Stimulated activated CD4-positive, alpha-beta T cell treated with anti-CD3 and anti-CD28 coated beads, Interleukin-1b, Interleukin-23, amount 100 ng/mL, for 24 hours (primary cell): ENCODE measurements at places on chromosomes 1 and 21.

- no peak for DNase-seq
These were observed 14.7 kb downstream of the PDXK start for GRCh38 chr21:43733529-43734071.

DNA sequence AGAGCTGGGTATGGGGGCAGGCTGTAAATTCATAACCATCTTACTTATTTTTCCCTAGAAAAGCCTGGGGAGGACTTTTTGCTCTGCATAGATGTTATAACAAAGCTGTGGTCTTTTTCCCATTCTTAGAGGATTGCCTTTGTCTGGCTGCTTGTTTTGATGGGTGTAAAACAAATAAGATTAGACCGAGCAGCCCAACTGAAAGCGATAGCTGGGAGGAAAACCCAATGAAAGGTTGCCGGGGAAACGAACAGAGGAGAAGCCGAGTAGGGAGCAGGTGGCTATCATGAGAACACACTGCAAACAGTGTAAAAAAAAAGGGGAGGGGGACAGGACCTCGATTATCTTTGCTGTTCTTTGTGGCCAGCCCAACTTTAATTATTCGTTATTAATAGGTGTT is 1.9 kb downstream of the ELAVL4 start:
- no peak for DNase-seq

DNA sequence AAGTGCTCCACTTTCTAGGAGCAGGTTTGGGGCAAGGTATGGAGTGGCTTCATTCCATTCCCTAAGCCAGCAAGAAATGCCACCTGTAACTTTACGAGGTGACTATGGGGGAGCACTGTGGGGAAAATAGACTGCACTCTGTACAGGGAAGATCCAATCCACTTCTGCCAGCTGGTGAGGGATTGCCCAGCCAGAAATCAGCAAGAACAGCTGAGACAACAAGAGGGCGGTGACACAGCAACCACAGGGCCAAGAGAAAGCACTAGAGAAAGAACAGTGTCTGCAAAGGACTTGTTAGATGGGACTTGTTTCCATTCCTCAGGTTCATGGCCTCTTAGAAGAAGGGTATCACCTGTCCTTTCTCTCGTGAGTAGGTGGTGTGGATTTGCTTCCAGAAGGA is 19.6 kb downstream of the CAPN8 start:
- no peak for DNase-seq

GRCh38 chr1:7643530-7643929 is 127.6 kb upstream of the VAMP3 start:
- no peak for DNase-seq

DNA sequence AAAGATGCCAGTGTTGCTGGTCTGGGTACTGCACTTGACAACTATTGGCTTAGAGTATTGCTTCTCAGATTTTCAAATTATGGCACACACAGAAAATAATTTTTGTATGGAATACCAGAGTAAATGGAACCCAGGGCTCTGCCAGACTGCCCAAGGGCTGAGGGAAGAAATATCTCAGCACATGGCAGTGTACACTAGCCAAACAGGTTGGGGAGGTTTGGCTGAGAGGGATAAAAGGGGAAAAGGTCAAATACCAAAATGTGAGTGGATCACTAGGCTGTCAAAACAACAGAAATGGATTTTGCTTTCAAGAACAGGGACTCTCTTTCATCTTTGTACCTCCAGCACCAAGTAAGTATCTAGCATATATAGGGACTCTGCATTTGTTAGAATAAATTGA is 3.0 kb upstream of the RGS8 start:
- DNase-seq = no peak
